ENCODE measurements at places on chromosomes 16 and 17.

- no peak for DNase-seq
Measured at GRCh38 chr16:72537664-72538063, 365.7 kb upstream of the PMFBP1 start.

DNA sequence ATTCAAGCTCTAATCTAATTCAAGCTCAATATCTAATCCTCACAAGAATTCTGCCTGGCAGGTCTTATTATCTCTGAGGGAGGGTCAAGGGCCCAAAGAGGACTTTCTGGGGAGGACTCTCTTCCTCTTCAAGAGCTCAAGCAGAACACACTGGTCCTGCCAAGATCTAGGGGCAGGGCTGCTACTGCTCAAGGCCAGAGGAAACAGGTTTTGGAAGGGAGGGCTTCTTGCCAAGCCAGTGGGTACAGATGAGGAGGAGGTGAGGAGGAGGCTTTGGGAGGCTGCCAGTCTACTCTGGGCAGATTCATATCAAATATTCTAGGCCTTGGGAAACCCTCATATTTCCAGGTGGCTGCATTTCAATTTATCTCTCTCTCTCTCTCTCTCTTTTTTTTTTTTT is 51.8 kb upstream of the IL34 start:
- DNase-seq = no peak

GRCh38 chr17:72402727-72403210 is 281.9 kb downstream of the SOX9 start:
- DNase-seq = no peak

DNA sequence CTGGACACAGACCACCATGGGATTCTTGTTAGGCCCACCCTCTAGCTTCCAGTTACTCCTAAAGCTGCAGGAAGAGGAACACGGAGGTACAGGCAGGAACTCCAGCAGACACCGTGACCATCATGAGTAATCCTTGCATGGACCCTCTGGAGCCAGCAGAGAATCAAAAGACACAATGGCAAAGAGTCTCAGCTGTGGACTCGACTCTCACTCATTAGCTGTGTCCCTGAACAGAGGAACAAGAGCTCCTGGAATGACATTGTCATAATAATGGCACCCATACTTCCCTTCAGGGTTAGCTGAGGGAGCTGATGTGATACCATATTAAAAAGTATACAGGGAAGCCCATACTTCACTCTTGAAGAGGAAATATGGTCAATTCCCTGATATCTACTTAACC is 176.3 kb upstream of the ASIC2 start:
- no peak for DNase-seq

DNA sequence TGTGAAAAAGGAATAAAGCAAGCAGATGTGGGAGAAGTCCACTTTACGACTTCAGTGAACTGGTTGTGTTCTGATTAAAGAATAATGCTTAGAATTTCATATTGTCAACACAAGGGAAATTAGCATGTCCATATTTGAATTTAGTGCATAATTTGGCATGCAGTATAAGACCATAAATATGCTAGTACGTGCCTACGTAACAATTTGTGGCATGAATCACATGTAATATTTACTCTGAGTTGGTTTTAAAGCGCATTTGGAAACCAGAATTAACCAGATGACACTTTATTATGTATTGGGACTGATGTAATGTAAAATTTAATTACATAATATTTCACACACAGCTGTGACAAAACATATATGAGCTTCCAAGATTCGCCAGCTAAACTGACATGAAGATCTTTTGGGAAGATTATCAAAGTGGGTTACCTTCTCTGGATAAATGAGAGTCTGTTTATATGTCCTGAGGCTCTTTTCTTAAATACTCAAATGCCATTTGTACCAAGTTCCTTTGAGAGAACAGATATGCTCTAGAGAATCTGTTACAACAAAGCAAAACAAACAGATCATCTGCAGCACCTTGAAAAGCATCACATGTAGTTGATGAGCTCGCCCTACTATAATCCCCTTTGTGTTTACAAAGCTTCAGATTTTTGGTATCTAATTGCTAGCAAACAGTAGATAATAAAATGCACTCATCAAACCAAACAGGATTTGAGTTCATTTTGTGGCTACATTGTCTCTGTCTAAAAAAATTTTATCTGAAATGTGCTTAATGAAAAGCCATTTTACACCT is 1468.6 kb downstream of the CDH11 start:
- DNase-seq = no peak

DNA sequence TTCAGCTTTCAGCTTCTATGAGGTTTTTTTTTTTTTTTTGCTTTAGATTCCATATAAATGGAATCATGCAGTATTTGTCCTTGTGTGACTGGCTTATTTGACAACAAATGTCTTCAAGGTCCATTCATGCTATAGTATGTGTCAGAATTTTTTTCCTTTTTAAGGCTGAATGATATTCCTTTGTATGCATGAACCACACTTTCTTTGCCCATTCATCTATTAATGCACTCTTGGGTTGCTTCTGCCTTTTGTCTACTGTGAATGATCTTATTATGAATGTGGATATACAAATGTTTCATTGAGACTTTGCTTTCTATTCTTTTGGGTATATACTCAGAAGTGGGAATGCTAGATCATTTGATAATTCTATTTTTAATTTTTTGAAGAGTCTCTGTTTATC is 27.0 kb upstream of the LRRC75A start:
- no peak for DNase-seq

DNA sequence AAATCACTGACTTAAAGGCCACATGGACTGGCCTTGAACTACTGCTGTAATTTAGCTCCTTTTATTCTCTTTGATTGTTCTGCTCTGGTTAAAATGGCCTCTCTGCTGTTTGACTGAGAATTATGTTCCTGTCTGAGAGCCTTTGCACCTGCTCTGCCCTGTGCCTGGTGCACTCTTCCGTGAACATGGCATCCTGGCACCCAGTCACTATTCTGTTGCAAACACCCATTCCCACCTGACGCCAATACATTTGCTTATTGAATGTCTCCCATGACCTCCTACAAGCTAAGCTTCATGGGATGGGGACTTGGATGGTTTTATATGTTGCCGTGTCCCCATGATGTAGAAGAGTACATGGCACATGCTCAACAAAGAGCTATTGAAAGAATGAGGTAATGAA is 20.1 kb downstream of the HSD17B2 start:
- DNase-seq = no peak

DNA sequence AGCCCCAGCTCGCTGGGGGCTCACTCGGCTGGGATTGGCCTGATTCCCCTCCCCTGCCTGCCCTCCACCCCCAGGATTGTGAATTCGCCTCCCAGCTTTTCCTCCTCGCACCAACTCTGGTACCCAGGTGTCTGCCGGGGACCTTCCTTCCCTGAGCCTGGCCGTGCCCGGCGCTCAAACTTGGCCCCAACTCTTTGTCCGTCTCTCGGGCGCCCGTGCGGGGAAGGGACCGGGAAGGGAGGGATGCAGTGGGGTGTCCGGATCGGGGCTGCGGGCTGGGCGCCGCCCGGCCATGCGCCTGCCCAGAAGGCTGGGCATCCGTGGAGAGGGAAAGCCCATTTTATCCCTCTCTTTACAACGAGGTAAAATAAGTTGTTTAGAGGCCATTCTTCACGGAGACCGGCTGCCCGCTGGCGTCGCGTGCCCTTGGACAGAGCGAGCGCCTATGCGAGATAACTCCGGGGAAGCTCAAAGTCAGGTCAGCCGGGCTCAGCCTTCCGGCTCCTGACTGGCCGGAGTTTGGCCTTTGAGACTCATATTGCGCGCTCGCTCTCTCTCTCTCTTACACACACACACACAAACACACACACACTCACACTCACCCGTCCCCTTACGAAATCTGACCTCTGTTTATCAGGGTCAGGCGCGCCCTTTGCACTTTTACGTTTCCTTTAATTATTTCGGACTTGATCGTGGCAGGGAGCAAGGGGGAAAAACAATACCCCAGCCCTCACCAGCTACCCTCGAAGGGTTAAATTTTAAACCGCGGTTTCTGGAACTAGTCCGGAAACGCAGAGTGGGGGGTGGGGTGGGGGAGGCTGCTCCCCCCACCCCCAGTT is 774 bp upstream of the MAF start:
- peak; percentile 2 for DNase-seq

GRCh38 chr17:76493505-76494167 is 7.6 kb downstream of the RHBDF2 start:
- no peak for DNase-seq

DNA sequence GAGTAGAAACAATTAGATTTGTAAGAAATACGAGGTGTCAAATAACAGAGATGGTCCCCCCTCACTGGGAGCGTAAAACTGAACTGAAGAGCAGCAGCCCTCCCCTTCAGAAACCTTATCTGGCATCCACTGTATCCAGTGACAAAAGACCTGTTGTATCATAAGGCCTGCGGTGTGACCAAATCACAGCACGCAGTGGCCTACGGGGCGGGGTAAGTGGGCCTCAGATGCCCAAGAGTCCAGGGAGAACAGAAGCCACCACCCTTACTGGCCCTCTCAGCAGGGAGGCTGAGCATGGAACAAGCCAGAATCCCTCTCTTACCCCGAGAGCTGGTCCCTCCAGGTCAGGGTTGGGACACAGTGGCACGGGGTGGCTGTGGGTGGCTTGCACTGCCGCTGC is 5.5 kb downstream of the JMJD6 start:
- DNase-seq = no peak

- DNase-seq = no peak
Measured at GRCh38 chr16:2016407-2016922, 3.1 kb upstream of the NPW start.

GRCh38 chr16:26344976-26345375 is 653.2 kb downstream of the HS3ST4 start:
- DNase-seq = no peak

DNA sequence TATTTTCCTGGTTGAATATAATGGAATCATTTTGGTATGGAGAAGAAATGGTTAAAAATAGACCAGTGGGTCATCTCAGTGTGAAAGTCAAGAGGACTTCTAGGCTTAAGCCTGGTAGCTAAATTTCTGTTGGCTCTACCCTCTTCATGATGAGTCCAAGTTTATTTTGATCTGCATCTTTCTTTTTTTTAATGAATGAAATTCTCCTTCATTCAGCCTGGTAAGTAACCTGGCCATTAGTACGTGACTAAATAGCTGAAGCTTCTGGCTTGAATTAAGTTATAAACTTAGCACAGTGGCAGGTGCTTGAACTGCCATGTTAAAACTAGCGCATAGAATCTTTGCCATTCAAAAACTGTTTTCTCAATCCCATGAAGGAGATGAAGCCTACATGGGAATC is 28.0 kb downstream of the NF1 start:
- DNase-seq = no peak

- DNase-seq = no peak
Measured at GRCh38 chr17:19359856-19360255, 2.7 kb downstream of the B9D1 start.

GRCh38 chr16:14364386-14365199 is 265.5 kb downstream of the PARN start:
- DNase-seq = no peak

DNA sequence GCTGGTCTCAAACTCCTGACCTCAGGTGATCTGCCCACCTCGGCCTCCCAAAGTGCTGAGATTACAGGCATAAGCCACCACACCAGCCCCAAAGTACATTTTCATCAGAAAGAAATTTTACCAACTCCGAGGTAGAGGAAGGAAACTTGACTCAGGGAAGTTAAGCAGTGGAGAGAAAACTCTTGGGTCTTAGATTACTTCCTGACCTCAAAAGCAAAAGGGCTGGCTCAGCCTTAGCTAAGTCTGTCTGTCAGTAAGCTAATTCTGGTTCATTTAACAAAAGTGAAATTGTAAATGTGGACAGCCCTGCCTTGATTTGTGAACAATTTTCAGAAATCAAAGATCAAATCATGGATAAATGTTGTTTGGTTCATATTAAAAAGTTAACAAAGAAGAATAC is 30.6 kb downstream of the MAP2K6 start:
- no peak for DNase-seq

All from activated CD8-positive, alpha-beta memory T cell treated with anti-CD3 and anti-CD28 coated beads for 1 hour (primary cell).